ENCODE measurements at places on chromosomes 2 and 18.
A peak's percentile ranks its signal among the peaks of the same experiment; 100 is the strongest.

- no peak for DNase-seq
Observed at GRCh38 chr2:212327171-212327809, 211.3 kb downstream of the ERBB4 start.

GRCh38 chr2:207107131-207107530 is 58.6 kb downstream of the KLF7 start:
- DNase-seq: no peak

- DNase-seq: no peak
Observed at GRCh38 chr2:96701636-96702035, 38.2 kb downstream of the LMAN2L start.

GRCh38 chr2:28394997-28395333 is 2.3 kb downstream of the FOSL2 start:
- DNase-seq: no peak

- no peak for DNase-seq
Observed at GRCh38 chr2:69992310-69993047, 31.0 kb upstream of the ASPRV1 start.

- no peak for DNase-seq
Observed at GRCh38 chr2:234771980-234772732, 179.7 kb upstream of the SH3BP4 start.

DNA sequence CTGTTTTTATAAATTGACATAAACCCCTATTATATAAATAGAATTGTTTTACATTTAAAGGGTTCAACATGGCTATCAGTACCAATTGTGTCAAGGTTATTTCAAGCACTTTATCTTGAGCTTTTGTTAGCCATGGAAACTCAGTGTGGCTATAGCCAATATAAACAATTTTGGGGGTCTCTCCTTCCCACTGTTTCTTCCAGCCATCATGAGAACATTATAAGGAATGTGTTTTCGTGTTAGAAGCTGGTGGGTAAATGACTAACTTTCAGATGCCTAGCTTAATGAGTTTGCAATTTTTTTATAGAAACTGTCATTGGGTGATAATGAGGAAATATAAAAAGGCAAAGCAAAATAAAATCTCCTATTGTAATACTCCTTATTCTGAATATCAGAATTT is 153.5 kb upstream of the FOSL2 start:
- no peak for DNase-seq

DNA sequence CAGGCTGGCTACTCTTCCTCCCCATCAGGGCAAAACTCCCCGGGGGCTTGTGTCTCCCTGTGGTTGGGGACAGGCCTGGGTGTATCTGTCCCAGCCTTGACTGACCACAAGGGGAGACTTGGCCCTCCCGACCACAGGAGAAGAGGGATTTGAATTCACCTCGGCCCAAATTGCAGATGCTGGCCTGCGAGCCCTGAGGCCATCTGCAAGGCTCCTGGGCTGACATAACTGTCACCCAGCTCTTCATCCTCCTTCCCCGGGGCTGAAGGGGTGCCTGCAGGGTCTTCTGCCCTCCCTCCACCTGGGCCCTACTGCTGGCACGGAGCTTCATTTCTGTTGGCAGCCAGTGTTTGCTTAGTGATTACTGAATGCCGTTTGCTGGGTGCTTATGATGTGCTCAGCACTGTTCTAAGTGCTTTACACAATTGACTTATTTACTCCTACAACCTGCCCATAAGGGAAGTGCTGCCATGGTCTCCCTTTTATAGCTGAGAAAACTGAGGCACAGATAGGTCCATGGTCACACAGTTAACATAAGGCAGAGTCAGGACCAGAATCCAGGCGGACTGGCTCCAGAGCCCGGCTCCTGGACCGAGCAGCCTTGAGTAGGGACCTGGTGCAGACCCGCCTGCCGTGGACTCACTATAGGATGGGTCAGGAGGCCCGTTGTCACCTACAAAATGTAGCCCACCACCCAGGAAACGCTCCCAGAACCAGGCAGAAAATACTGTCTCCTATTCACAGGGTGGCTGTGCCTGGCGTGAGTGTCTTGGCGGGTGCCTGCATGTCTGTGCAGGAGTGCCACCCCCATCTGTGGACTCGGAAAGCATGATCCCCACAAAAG is 18.9 kb downstream of the STEAP3 start:
- DNase-seq: no peak

DNA sequence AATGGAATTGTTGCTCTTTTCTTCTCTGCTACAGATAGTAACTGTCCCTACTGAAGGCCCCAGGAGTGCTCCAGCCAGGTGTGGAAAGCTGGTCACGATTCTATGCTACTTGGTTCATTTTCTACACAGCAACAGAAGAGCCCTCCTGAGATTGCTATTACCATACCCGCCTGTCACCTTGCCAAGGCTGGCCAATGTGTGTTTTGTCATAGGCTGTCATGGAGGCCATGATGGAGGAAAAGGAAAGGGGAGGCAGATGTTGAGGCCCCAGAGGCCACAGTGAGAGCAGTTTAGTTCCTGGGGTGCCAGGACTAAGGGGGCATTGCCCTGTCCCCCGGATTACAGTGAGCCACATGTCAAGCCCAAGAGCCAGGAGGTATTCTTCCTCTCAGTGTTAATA is 952 bp downstream of the ELMOD3 start:
- DNase-seq: no peak

- no peak for DNase-seq
Observed at GRCh38 chr2:3010001-3010400, 367.6 kb downstream of the EIPR1 start.

- DNase-seq: peak; percentile 28
Observed at GRCh38 chr2:43269706-43270105, 43.3 kb upstream of the ZFP36L2 start.

DNA sequence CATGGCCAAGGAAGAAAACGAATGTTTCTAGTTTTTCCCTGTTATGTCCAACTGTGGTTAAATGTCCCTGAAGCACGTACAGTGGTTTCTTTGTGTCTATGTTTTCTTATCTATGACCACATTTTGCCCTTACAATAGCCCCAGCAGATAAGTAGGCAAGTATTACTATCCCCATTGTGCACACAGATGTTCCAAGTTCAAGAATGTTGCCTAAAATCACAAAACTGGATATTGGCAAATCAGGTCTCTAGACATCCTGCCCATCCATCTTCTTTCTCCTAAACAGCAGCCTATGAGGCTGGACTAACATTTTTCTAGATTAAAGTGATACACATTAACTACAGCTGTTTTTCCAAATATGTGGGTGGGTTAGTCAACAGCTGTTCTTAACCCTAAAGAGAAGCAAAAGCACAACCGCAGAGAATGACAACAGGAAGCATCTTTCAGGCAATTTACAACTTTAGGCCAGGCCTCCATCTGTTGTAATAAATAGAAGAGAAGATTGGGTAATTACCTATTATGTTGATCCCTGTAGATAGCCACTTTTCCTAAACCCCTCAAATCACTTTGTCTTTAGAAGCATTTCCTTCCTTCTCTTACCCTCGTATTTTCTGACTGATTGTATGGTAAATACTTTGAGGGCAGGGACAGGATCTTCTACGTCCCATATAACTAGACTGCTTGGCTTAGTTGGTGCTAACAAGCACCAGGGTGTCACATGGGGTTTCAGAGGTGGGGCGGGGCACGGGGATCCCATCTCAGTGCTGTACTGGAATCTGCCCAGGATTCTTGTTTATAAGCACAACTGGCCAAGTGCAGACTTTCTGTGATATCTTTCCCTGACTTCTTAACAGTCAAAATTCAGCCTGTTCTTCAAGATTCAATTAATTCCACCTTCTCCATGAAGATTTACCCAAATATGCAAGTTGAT is 132.1 kb upstream of the SETBP1 start:
- DNase-seq: no peak

DNA sequence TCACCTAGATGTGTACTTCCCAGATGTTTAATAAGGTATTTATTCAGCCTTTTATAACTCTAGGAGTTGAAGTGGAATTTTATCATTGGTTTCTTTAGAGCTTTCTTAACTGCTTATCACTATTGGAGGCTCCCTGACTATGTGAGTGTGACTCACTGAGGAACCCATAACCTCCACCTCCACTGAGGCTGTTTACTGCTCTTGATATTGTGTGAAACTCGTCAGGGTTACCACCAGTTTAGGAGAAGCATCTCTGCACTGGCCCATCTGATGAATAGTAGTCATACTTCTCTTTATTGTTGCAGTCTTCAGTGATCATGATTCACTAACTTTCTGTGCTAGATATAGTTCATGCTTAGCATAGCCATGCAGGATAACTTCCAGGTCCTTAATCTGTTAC is 79.6 kb upstream of the UBXN4 start:
- peak; percentile 75 for DNase-seq

- DNase-seq: no peak
Observed at GRCh38 chr2:219492575-219492974, 6.1 kb upstream of the GMPPA start.

DNA sequence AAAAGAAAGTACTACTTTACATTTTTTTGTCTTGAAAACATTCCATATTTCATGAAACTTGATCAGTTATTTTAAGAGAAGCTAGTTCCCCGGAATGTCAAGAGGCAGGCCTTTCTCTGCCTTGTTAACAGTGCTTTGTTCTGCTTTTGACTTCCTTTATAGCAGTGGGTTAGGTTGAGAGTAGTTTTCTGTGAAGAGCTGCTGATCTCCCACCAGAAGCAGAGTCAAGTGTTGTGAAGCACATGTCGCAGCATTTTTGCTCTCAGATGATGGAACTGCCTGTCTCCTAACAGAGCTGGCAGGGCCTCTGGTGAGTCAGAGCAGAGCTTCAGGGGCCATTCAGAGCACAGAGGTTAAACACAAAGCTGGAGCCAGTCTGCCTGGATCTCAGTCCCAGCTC is 871.8 kb downstream of the SLC4A3 start:
- no peak for DNase-seq

GRCh38 chr2:62292190-62292589 is 96.3 kb downstream of the B3GNT2 start:
- DNase-seq: no peak

All from activated CD4-positive, alpha-beta T cell treated with anti-CD3 and anti-CD28 coated beads, Interleukin-10, Interleukin-2, amounts not matched to agents 100 ng/mL and 50 ng/mL, durations not matched to agents 16 hours and 8 hours (primary cell).